ENCODE measurements at places on chromosomes 12 and 14.

DNA sequence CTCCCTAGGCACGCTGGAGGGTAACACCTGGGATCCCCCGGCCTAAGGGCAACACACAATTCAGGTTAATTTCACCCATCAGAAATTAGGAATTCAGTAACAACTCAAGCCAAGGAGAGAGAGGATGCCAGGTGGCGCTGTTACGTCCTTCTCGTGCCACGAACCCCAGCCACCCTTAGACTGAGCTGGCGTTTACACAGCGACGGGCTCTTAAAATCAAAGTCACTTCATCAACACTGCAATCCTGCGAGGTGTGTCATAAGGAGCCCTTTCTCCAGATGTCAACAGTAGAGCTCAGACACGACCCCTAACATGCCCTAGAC, 110.6 kb upstream of the TMEM132D start:
- DNase-seq: peak; percentile 43

DNA sequence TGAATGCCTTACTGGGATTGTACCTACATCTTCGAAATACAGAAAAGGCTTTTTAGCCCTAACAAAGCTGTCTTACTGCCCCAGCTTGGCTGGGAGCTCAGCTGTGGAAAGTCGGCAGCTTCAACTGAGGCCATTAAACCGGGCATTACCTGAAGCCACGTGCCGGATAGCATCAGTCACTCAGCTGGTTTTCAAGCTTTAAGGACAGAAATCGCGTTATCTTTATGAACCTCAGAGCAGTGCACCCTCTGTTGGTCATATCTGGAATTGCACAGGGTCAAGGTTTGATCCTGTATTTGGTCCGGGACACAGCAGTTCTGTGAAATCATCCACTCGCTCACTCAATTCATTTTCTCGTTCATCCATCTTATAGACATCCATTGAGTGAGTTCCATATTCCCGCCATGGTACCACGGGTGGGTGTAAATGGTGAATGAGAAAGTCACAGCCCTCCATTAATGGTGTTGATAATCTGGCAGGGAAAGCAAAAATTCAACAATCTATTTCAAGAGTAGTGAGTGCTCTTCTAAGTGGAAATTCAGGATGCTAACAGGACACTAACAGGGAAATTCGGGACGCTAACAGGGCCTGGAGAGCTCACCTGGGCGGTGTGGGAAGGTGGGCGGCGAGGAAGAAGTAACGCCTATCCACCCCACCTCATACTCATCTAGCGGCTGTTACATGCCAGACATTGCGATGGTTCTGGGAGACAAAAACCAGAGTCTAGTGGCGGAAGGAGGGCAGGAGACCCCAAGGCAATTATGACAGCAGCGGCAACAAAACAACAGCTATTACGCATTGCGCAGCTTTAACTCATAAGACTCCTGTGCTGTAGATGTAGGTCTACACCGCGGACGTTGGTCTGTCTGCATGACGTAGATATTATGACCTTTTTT, 60.6 kb upstream of the TCL1A start:
- peak; percentile 75 for DNase-seq

GRCh38 chr14:58707949-58708348, 70.2 kb downstream of the DACT1 start:
- no peak for DNase-seq

GRCh38 chr12:115980339-115980738, 297.2 kb downstream of the MED13L start:
- DNase-seq: no peak

GRCh38 chr14:42374332-42374731, 767.7 kb downstream of the LRFN5 start:
- DNase-seq: no peak

DNA sequence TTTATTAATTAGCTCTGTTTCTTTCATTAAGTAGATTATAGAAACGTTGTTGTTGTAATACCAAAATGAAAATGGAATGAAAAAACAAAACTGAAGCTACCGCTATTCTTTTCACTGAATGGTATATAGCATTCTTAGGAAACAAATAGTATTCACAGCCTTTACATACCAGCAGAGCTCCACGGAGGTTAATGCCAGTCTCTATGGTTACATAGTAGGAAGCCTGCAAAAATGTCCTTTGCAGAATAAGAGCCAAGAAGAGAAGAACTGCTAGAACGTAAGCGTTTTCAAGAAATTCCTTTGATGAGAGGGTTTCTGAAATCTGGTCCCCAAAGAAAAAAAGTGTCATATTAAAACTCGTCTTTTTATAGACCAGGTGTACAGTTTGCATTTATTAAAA, 30.6 kb downstream of the ABCC9 start:
- DNase-seq: no peak
